ENCODE measurements at places on chromosomes 5 and 9. TPM values are rescaled to one million over a fixed set of nuclear protein-coding genes. Genes with fewer than 3 reads are reported as not detected.

DNA sequence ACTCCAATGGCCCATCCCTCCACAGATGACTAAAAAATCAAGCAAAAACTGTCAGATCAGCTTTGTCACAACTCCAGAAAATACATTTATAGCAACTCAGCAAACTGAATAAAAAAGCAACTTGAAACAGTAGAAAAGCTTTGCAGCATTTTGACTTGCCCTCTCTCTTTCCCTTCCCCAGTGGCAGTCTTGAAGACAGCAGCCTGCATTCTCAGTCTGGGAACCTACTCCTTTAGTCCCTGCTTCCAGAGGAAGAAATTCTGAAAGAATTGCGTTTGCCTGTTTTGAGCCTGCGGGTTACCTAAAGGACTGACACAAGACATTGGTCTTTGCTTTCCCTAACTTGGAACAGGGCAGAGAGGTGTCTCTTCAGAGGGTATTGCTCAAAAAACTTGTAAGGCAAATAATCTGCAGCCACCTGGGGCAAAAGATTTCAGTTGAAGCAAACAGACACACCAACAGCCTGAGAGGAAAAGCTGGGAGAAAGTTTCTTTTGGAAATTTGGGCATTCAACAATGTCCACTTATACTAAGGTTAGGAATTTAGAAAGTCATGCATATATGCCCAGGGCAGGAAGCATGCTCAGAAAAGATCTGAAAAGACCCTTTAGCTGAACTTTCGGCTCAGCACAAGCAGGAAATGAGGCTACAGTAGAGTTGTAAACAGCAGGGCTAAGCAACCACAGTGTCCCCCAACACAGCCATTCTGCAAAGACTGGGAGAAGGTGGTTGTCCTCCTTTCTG is 15.2 kb upstream of the SLC35D2 start:
- no peak for DNase-seq

CCNO gene
- total RNA-seq = 0.16 TPM

DNA sequence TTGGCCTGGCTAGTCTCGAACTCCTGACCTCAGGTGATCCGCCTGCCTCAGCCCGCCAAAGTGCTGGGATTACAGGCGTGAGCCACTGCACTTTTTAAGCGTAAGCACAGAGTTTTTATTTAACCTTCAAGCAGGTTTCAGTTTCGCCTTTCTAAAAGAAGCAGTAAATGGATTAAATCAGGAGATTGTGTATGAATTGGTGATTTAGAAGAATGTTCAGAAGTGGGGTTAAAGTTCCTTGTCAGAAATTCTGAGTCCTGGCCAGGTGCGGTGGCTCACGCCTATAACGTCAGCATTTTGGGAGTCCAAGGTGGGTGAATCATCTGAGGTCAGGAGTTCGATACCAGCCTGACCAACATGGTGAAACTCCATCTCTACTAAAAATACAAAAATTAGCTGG is 12.2 kb downstream of the HSPA4 start:
- no peak for DNase-seq

DNA sequence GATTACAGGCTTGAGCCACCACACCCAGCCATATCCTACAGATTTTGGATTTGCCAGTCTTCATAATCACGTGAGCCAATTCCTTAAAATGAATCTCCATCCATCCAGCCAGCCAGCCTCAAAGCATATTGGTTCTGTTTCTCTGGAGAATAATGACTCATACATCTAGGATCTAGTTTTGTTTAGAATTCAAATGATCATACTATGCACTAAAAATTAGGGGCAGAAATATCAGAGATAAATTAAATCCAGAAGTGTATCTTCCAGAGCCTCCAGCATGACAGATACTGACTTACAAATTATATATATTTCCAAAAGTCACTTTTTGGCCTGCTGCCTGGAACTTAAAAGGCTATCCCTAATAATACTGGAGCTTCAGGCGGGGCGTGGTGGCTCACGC is 119.1 kb upstream of the NR5A1 start:
- no peak for DNase-seq

TRAF2 gene
- total RNA-seq = 8.8 TPM

- DNase-seq = no peak
Observed at GRCh38 chr5:75891736-75892135, 174.5 kb upstream of the POC5 start.

- no peak for DNase-seq
Observed at GRCh38 chr5:170565072-170565471, 61.3 kb downstream of the KCNIP1 start.

DNA sequence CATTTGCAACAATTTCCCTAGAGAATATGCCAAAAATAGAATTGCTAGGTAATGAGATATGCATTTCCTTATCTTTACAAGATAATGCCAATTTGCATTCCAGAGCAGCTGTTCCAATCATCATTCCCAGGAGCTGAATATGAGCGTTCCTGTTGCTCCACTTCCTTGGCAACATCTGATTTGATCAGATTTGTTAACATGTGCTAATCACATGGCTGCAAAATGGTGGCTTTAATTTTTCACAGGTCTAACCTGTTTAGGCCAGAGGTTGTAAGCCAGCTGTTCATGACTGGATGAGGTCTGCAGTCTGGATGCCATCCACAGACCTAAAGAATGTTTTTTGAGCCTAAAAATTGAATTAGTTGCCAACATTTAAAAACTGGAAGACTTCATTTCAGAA is 220.7 kb upstream of the IL12B start:
- no peak for DNase-seq

GRCh38 chr5:107063511-107063910 is 607.2 kb downstream of the EFNA5 start:
- DNase-seq = no peak

- no peak for DNase-seq
Observed at GRCh38 chr5:156934450-156935211, 28.4 kb downstream of the TIMD4 start.

DNA sequence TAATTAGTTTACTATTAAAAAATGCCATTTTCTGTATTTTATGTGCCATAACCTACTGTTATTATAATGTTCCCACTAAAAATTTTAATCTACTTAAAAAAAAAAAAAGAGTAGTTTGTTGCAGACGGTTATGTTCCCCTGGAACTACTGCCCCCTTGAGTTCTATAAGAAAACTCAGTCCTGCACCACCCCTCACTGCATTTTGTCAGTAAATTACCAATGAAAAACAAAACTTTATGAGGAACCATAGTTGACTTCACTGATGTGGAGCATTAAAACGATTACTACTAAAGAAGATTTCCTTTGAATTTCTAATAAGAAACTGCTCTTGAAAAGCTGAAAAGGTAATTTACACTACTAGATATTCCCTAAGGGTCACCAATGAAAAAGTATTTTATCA is 288.7 kb downstream of the FBXL17 start:
- DNase-seq = no peak

HSPB3 gene
- 309 TPM for total RNA-seq

LCN1 gene
- total RNA-seq = 2.0 TPM

IL3 gene
- total RNA-seq = not detected

DNA sequence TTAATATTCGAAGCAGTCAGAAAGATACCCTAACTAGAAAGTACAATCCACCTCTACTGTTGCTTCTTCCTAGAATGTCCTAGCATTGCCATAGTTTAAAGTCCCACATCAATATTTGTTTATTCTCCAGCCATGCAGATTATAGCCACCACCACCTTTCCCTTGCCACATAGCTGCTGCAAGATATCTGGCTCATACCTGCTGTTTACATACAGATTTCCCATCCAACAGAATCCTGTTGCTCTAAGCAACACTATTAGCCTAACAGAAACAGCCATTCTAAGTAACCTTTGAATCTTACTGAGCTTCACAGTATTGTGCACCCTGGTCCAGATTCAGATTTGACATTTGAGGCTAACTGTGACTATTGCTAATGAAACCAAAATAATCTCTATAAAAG is 45.6 kb downstream of the GNAQ start:
- no peak for DNase-seq

SPATA31E1 gene
- not detected for total RNA-seq

GRCh38 chr9:107942856-107943255 is 453.3 kb upstream of the KLF4 start:
- DNase-seq = no peak

SPATA31A6 gene
- total RNA-seq = not detected

DNA sequence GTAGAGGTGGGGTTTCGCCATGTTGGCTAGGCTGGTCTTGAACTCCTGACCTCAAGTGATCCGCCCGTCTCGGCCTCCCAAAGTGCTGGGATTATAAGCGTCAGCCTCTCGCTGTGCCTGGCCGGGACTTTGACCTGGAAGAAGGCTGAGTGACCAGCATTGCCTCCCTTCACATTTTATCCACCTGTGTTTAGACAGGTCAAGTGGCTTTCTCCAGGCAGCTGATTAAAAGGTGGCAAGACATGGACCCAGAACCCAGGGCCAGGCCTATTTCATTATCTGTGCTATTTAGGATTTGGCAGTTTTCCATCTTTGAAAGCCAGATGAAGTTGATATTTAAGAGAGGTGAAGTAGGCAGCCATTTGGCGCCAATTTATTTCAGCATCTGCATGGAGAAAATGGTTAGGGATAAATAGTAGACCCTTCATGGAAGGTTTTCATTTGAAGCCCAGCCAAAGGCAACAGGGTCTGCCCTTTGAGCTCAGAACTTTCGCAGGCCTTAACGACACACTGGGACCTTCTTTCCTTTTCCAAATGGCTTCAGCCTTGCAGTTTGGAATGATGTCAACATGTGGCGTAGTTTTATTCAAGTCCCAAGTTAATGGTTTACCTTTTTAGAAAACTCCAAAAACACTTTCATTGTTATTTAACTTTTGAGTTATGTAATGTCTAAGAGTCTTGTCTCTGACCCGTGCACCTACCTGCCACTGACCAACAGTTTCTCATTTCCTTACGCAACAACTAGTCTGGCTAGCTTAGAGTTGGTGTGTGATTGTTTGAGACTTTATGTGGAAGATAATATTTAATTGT is 8.4 kb downstream of the DAPK1 start:
- DNase-seq = no peak
